Immature natural killer cell (primary cell): ENCODE measurements at places on chromosomes 6 and 20. TPM values are rescaled to one million over a fixed set of nuclear protein-coding genes. Genes with fewer than 3 reads are reported as not detected.

DNA sequence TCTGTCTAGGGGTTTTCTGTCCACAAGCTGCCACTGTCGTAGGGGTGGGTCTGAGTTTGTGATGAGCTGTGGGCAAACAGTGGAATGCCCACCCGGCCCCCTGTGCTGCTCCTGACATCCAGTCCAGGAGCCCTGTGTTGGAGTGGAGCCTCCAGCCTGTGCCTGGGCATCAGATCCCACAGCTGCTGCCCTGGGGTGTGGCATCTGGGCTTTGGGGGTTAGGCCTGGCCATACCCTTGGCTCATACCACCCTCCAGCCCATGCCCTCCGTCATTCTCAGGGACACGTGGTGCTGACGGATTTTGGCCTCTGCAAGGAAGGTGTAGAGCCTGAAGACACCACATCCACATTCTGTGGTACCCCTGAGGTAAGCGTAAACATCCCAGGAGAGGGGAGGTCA lies 12.9 kb downstream of the SGK2 start:
- H3K27me3 ChIP-seq: no peaks in the 10 kb centered on the region
- no peak for DNase-seq
- H3K27ac ChIP-seq: no peak overlapping the region
- no peaks in the 10 kb centered on the region for H3K36me3 ChIP-seq
- no peak overlapping the region for H3K4me3 ChIP-seq

DNA sequence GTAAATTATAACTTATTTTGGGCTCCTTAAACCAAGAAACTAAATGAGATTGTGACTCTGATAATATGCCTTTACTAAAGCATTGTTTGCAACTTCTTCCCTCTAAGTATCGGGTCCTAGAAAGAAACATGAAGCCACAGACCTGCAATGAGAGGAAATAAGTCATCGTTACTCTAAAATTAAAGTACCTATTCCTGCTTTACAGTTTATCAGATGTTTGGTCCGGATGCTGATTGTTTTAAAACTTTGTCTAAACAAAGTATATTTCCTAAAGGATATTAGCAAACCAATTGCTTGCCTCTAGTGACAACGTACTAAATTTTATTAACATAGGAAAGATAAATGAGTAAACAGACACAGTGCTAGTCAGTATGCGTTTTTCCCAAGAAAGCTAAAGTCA lies 216.8 kb downstream of the GJA1 start:
- no peak overlapping the region for H3K27ac ChIP-seq
- H3K4me3 ChIP-seq: no peak overlapping the region
- no peaks in the 10 kb centered on the region for H3K4me1 ChIP-seq
- no peak for DNase-seq

DNA sequence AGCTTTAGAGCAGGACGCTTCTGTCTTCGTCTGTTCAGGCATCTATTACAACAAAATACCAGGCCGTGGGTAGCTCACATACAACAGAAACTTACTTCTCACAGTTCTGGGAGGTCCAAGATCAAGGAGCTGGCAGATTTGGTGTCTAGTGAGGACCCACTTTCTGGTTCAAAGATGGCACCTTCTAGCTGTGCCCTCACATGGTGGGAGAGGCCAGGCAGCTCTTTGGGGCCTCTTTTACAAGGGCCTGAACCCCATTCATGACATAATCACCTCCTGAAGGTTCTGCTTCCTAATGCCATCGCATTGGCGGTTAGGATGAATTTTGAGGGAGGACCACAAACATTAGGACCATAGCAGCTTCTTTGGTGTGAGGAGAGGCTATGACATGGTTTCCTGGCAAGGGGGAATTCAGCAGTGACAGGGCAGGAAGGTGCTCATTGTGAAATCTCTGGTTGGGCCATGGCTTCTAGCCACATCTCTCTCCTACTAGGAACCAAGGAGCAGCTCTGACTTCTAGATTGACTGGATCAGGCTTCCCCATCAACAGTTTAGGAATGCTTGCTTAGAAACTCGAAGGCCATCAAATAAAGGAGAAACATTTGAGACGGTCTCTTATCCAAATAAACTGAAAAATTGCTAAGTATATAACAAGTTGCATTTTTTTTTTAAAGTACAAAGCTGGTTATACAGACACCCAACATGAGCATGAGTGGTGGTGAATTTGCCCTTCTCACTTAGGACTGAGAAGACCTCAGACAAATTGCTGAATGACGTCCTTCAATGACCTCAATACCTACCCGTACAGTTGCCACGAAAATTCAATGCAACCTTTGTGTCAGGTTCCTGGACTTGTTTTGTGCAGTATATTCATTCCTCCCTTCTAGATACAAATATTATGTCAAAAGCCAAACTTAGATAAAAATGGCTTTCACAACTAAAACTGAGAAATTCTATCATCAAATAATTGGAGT lies 140.7 kb downstream of the ZDHHC14 start:
- peaks cover 56% of the 10 kb centered on the region for H3K4me1 ChIP-seq
- H3K4me3 ChIP-seq: no peak overlapping the region
- H3K27me3 ChIP-seq: no peaks in the 10 kb centered on the region
- peak overlapping the region; percentile 77 for H3K27ac ChIP-seq
- DNase-seq: peak; percentile 56
- H3K36me3 ChIP-seq: no peaks in the 10 kb centered on the region

GRCh38 chr6:167968091-167968490 lies 29.4 kb upstream of the KIF25 start:
- no peaks in the 10 kb centered on the region for H3K4me1 ChIP-seq
- H3K27me3 ChIP-seq: peaks cover 3% of the 10 kb centered on the region
- H3K27ac ChIP-seq: no peak overlapping the region
- H3K4me3 ChIP-seq: no peak overlapping the region

- H3K27me3 ChIP-seq: no peaks in the 10 kb centered on the region
- no peak overlapping the region for H3K27ac ChIP-seq
- no peaks in the 10 kb centered on the region for H3K36me3 ChIP-seq
- DNase-seq: no peak
- no peaks in the 10 kb centered on the region for H3K4me1 ChIP-seq
Observed at GRCh38 chr20:199996-200395, 10.5 kb upstream of the DEFB128 start.

DNA sequence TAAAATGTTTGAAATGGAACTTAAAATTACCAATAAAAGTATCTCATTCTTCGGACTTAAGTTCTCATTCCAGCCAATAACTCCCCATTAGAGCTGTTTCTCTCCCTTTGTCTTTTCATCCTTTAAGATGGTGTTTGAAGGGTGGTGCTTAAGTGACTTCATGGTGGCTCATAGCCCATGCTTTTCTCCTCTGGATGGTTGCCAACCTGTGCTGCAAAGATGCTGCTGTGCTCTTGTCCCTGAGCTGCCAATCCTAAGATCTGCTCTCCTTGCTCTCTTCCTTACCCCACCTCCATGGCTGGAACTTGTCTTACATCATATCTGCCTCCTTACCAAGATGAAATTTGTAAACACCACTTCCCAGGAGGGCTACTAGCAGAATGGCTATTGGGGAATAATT lies 31.6 kb upstream of the PNRC1 start:
- no peaks in the 10 kb centered on the region for H3K36me3 ChIP-seq
- no peak overlapping the region for H3K27ac ChIP-seq
- DNase-seq: no peak
- no peaks in the 10 kb centered on the region for H3K27me3 ChIP-seq
- peaks cover 21% of the 10 kb centered on the region for H3K4me1 ChIP-seq

DNA sequence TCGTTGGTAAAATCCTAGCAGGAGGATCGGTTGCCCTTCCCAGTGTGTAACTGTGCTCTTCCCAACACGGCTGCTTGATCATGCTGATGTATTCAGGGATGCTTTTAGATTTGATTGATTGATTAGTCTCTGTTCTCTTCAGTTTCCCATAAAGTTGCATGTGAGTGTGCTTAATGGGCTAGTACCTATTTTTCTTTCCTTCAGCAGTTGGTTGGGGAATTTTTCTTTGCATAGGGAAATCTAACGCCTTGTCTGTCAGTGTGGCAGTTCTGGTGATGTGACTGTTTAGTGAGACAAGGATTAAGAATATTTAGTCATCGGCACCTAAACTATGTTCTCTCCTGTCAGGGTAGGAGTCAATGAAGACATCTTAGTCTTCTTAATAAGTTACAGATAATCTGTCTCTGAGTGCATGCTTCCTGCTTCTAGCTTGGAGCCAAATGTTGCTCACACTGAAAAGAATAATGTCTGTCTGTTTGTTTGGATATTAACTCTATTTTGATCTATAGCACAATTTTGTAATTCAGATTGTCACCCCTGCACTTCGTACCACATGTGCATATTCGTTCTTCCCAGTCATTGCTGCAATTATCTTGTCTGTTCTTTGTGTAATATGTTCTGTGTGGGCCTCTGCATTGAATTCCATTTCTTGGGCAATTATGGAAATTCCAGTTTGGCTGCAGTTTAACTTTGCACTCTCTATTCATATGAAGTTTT lies 169.9 kb downstream of the EDN1 start:
- H3K4me1 ChIP-seq: no peaks in the 10 kb centered on the region
- no peak overlapping the region for H3K27ac ChIP-seq
- DNase-seq: no peak
- no peak overlapping the region for H3K4me3 ChIP-seq
- H3K36me3 ChIP-seq: no peaks in the 10 kb centered on the region

DNA sequence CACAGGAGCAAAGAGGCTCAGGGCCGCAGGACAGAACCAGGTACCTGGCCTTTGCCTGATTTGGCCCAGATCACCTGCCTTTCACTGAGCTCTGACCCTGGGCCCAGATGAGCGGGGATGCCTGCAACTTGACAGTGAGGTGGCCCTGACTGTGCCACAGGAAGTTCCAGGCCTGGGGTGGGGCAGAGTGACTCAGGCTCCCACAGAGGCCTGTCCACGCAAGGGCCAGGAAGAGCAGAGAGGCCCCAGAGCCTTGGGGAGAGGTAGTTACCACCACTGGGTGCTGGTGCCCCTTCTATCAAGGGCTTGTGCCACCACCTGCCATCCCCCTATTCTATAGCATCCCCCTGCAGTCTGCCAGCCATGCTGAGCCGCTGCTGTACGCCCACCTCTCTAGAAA lies 4.1 kb upstream of the NOL4L start:
- H3K36me3 ChIP-seq: no peaks in the 10 kb centered on the region
- peaks cover 31% of the 10 kb centered on the region for H3K4me1 ChIP-seq
- DNase-seq: no peak
- H3K27me3 ChIP-seq: peaks cover 4% of the 10 kb centered on the region
- no peak overlapping the region for H3K4me3 ChIP-seq
- no peak overlapping the region for H3K27ac ChIP-seq

DNA sequence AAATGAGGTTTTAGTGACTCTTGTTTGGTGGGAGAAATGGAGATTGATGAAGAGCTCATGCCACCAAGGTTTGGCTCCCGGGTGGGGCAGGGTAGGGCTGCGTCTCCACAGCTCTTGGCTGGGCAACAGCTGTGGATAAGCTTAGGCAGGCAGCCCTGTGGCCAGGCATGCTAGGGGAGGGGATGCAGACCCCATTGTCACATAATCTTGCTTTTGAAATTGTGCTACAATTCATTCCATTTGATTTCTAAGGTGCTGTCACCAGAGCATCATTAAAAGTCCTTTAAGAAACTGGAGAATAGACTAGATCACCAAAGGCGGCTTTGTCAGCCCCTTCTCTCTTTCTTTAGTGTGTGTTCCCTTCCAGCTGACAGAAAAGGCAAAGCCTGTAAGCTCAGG lies 574.2 kb upstream of the JAG1 start:
- peaks cover 5% of the 10 kb centered on the region for H3K27me3 ChIP-seq
- no peak for DNase-seq
- H3K4me1 ChIP-seq: peaks cover 14% of the 10 kb centered on the region
- H3K36me3 ChIP-seq: no peaks in the 10 kb centered on the region
- no peak overlapping the region for H3K27ac ChIP-seq

- H3K27ac ChIP-seq: no peak overlapping the region
- H3K4me3 ChIP-seq: no peak overlapping the region
- H3K27me3 ChIP-seq: no peaks in the 10 kb centered on the region
- no peaks in the 10 kb centered on the region for H3K4me1 ChIP-seq
- no peak for DNase-seq
Observed at GRCh38 chr6:79750806-79751205, 119.7 kb downstream of the SH3BGRL2 start.

DNA sequence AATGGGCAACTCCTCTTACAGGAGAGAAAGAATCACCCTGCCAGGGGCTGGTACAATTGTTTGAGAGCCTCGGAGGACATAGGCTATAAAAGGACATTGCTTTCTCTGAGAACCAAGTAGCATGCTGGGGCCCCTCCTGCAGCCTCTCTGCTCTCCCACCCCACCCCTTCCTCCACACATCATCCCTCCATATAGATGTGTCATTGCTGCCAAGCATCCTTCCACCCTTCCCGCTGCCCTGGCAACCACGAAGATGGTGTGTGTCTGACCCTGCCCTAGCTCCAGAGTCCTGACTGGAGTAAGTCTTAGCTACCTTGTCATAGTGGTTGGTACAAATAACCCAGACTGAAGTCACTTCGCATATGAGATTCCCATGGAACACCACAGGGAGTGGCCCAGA lies 129.7 kb downstream of the SNX5 start:
- peaks cover 10% of the 10 kb centered on the region for H3K4me1 ChIP-seq
- no peak for DNase-seq
- H3K4me3 ChIP-seq: no peak overlapping the region
- H3K27me3 ChIP-seq: peaks cover 1% of the 10 kb centered on the region
- H3K27ac ChIP-seq: no peak overlapping the region

DNA sequence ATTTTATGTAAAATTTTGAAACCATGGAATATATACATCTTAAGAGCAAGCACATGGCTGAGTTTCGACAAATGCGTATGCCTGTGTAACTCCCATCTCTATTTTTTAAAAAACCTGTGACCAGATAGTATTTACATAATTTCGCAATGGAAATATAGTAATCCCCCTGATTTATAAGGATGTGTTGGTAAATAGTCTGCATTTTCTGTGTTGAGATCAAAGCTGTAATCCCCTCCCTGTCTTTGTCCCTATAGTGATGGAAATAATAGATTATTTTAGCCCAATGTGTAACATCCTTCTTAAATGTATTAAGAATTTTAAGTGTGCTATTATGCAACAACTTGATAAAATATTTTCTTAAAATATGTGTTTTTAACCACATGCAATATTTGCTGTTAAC lies 267.3 kb downstream of the CDKAL1 start:
- H3K27ac ChIP-seq: no peak overlapping the region
- DNase-seq: no peak
- H3K4me3 ChIP-seq: no peak overlapping the region
- no peaks in the 10 kb centered on the region for H3K4me1 ChIP-seq
- no peaks in the 10 kb centered on the region for H3K27me3 ChIP-seq

- no peaks in the 10 kb centered on the region for H3K27me3 ChIP-seq
- peaks cover 5% of the 10 kb centered on the region for H3K4me1 ChIP-seq
- H3K36me3 ChIP-seq: peaks cover 5% of the 10 kb centered on the region
- no peak overlapping the region for H3K4me3 ChIP-seq
Observed at GRCh38 chr6:149014631-149015534, 268.1 kb downstream of the UST start.

DNA sequence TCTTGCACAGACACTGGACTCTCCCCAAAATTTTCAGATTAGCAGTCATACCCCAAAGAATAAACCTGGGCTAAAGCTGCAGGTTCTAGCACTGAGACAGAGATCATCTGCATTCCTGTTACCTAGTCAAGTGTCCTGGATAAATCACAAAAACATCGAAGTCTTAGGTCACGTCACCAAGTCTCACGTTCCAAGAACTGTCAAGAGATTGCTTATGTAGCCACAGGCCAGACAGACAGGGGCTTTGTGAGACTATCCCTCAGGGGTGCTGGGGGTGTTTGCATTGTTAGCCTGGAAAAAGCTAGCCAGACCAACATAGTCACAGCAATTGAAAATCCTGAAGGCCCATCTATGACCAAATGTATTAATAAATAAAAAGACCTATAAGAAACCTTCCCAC lies 243.1 kb upstream of the PREP start:
- no peak for DNase-seq
- H3K4me1 ChIP-seq: peaks cover 78% of the 10 kb centered on the region
- H3K27ac ChIP-seq: peak overlapping the region; percentile 81

NINL gene
- not detected for polyA plus RNA-seq

POM121L2 gene
- polyA plus RNA-seq: not detected

EFCAB8 gene
- not detected for polyA plus RNA-seq

FOXS1 gene
- polyA plus RNA-seq: not detected

CFAP206 gene
- polyA plus RNA-seq: not detected
